Diencephalon (tissue), 1 donor: ENCODE measurements at places on chromosomes 3 and 15. TPM values are rescaled to one million over a fixed set of nuclear protein-coding genes. Genes with fewer than 3 reads are reported as not detected.

The SLC2A2 gene
- not detected for total RNA-seq

The USP50 gene
- total RNA-seq, result 1.2 TPM

The MAP1A gene
- 97.6 TPM for total RNA-seq

The IQGAP1 gene
- total RNA-seq, result 45.9 TPM

The ASB14 gene
- total RNA-seq, result 0.69 TPM

The INAFM2 gene
- 10.6 TPM for total RNA-seq

The ZNF385D gene
- total RNA-seq, result 36.7 TPM

The GOLGA8S gene
- total RNA-seq, result 0.23 TPM

The NRG4 gene
- 1.8 TPM for total RNA-seq
